Stimulated activated CD8-positive, alpha-beta memory T cell treated with anti-CD3 and anti-CD28 coated beads, Interleukin-12 subunit alpha, Interleukin-12 subunit beta, amount 100 ng/mL, for 1 hour (primary cell): ENCODE measurements at places on chromosomes 6 and 20.

- DNase-seq: no peak
Measured at GRCh38 chr6:145015739-145016558, 719.4 kb downstream of the EPM2A start.

DNA sequence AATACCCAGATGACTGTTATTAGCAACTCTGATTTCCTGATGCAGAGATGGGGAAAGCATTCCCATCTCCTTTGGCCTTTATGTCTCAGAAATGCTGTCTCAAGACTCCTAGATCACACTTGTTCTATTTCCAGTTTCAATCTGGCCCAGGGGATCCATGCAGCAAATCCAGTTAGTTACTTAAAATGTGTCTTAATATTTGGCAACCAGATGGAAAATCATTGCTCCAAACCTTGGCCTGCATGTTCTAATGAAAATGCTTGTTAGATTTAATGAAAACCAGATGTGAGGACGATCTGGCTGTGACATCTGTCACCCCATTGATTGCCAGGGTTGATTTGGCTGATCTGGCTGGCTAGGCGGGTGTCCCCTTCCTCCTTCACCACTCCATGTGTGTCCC, 125.2 kb downstream of the TSHZ2 start:
- DNase-seq: no peak

DNA sequence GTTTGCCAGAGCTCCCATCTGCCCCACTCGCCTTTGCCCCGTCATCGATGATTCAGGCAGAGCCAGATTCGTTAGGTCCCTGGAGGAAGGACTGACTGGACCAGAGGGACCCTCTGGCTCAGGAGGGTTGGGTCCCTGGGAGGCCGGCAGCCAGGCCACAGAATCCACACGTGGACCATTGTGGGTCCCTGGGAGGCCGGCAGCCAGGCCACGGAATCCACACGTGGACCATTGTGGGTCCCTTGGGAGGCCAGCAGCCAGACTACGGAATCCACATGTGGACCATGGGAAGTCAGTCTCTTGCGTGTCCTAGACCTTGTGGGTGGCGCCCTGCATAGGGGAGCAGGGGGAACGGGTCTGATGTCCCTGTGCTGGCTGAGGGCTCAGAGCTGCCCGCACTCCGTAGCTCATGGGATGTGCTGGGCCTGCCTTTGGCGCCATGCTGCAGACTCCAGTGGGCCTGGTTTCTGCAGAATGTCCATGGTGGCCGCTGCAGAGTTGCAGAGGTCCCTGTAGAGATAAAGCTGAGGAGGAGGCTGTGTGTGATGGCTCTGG, 23.5 kb downstream of the UCKL1 start:
- no peak for DNase-seq

- no peak for DNase-seq
Measured at GRCh38 chr6:84774985-84775284, 10.5 kb upstream of the TBX18 start.

GRCh38 chr20:10388597-10388996, 45.4 kb downstream of the MKKS start:
- no peak for DNase-seq

DNA sequence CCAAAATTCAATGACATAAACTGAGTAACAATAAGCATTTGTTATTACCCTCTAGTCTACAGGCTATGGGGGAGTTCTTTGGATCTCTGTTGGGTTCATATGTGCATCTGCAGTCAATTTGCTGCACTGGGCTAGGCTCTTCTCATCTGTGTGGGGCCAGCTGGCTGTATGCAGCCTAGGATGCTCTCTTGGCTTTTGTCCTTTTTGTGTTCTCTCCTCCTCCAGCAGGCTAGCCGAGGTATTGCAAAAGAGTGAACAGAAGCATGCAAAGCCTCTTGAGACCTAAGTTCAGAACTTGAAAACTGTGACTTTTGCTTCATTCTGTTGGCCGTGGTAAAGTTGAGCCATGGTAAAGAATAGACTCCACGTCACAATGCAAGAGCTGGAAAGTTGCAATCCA, 62.8 kb upstream of the FOXO3 start:
- DNase-seq: no peak

GRCh38 chr20:13262302-13262650, 41.2 kb downstream of the ISM1 start:
- no peak for DNase-seq

DNA sequence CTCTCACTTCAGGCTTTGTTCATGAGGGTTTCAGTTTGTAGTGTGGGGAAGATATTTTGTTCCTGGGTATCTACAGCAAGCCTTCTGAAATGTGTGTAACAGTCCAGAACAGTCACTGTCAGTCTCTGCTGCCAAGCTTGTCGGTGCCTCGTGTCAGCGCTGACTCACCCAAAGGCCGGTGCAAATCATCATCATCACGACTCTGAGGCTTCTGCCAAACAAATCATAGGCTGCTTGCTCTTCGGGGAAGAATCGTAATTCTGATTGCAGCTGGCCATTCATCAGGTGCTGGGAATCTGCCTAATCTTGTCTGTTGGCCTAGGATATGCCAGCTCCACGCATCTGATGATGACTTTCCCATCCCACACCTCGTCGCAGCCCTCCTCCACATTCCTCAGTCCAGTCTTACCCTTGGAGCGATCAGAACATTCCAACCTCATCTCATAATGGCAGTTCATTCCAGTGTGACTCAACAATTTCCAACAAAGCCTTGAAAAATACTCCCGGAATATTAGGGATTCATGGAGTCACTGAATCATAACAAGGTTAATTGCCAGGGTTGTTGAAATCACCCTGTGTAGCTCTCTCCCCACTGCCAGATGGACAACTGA, 40.9 kb downstream of the ALDH8A1 start:
- DNase-seq: no peak

- DNase-seq: no peak
Measured at GRCh38 chr20:49889935-49890333, 25.4 kb downstream of the SPATA2 start.

DNA sequence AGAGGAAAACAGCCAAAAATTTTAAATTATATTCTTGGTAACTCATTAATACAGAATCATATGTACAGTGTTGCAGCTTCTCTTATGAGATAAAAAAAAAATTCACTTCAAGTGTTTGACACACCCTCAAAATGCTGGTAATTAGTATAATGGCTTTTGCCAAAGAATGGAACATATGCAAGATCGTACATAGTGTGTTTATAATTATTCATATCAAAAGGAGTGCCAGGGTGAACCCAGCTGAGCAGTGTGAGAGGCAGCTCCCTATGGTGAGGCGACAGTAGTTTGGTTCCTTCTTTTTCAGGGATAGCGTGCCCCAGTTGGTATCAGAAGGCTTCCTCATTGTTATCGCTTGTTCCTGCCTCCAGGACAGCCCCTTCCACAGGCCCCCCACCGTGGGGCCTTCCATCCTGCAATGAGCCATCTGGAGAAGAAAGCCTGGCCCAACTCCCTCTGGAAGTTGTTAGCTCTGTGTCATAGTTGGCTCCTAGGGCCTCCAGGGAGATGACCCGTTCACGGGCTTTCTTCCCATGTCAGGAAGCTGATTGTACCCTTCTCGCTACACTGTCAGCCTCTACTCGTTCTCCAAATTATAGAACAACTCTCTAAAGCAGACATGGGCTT, 150.7 kb downstream of the FRK start:
- DNase-seq: no peak

- no peak for DNase-seq
Measured at GRCh38 chr6:42925248-42925857, 3.9 kb upstream of the CNPY3 start.

DNA sequence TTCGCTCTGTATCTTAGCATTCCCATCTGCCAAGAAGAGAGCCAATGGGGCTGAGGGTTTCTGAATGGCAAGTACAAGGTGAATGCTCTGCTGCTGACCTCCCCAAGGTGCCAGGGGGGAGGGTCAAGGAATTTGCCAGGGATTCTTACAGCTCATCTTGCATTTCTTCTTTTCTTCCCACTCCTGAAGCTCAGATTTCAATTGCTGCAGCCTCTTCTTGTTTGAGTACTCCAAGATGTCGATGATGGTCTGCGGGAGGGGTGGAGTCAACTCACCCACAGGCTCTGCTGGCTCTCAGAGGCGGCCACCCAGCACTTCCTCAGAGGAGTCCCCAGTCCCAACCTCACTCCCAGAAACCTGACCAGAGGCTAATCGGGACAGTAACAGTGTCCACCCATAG, 12.4 kb downstream of the C20orf96 start:
- no peak for DNase-seq

DNA sequence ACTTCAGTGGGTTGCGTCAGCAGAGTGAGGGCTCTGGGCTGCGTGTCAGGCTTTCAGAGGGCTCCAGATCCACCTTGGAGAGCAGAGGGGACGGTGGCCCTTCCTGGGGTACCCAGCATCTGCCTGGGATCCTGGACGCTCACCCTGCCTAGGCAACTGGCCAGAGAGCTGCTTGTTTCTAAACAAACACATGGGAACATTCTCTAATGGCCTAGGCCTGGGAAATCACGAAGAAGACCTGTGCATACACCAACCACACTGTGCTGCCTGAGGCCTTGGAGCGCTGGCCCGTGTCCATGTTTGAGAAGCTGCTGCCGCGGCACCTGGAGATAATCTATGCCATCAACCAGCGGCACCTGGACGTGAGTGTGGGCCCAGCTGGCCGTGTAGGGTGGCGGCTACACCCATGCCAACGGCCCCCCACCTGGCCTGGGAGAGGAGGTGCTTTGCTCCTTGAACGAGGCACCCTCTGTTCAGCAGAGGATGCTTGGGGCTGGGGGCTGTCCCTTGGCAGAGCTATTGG, 32.2 kb downstream of the PYGB start:
- no peak for DNase-seq

GRCh38 chr6:30686908-30687658, 638 bp upstream of the PPP1R18 start:
- DNase-seq: peak; percentile 55

- no peak for DNase-seq
Measured at GRCh38 chr6:34035704-34036356, 110.1 kb downstream of the GRM4 start.

DNA sequence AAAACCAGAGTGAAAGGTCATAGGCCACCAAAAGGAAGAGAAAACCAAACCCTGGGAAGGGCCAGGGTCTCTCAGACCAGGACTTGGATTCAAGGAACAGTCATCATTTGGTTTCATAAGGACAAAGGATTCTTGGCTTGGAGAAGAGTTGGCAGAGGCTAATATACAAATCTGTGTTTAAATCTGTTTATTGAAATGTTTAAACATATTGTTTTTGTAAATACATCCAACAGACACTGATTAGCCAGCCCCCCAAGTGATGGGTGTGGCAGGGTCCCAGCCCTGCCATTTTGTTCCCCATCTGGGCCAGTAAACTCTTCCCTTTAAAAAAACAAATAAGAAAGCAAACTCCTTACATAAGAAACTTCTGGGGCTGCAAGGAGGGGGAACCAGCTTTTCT, 6.1 kb upstream of the ZNF831 start:
- DNase-seq: no peak

DNA sequence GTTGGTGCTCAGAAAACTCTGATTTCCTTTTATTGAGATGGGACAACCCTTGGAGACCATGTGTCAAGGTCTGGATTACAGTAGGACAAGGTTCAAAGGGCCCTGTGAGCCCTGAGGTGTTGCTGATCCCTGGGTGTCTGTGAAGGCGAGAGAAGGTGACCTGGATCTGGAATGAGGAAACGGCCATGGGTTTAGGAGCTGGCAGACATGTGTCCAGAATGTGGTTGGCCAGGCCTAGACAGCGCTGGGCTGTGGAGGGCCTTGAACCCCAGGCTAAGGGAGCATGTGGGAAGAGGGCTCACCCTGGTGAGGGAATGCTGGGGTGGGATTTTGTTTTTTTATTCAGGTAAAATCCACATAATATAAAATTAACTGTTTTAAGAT, 24.9 kb downstream of the PCMTD2 start:
- no peak for DNase-seq

DNA sequence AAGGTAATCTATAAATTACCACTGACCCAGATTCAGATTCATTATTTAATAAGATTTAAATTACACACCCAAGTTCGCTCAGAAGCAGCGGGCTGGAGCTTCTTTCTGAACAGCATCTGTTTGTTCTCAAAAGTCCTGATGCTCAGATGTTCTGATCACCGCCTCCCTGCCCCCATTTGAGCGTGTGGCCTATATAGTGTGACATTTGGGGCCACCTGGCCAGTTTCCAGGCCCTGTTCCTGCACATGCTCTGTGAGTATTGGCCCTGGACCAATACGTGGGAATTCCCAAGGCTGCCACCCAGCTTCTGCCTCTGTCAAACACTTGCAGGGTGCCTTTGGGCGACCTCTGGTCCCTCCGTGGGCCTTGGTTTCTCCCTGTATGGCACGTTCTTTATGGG, 228.8 kb downstream of the TFAP2C start:
- no peak for DNase-seq

GRCh38 chr20:18987781-18988360, 174.3 kb downstream of the SCP2D1 start:
- no peak for DNase-seq

- no peak for DNase-seq
Measured at GRCh38 chr20:62255976-62256375, 17.7 kb downstream of the OSBPL2 start.

DNA sequence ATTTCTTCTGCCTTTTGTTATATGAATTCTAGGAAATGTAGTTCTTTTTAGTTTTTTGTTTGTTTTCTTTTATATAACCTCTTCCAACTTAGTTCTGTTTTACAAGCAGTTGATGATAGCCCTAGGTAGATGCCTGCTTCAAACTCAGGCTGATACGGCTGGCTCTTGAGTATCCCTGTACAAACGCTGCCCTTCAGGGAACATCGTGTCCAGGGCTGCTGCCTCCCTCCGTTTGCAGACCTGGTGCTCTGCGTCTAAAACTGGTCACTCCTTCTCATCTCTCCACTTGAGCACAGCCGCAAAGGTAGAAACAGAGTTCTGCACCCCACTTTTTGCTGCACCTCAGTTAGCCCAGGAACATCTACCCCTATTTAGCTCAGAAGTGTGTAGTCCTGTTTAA, 310.1 kb downstream of the PRL start:
- DNase-seq: no peak

DNA sequence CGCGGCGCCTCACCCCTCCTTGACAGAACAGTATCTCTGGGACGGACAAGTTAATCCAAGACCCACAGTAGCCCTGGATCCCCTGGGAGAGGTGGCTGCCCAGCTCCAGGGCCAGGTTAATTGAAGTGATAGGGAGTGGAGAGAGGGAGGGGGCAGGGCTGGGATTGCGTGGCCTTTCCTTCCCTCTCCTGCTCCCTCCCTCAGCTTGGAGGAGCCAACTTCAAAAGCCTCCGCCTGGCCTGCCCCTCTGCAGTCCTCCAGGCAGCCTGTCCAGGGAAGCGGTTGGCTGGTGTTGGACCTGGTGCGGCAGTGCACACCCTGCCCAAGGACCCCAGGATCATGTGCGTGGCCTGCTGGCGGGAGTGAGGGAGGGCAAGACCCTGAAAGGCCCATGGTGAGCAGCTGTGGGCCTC, at the start of gene C20orf204:
Gene C20orf204 (plus strand): TSS at position 250 of the 413 bp plus-strand sequence. CDS start 142 bp downstream, at position 392.
- DNase-seq: no peak
